ENCODE measurements at places on chromosomes 7 and 10.

- no peak for DNase-seq
These were observed 3.2 kb upstream of the GSTO1 start for GRCh38 chr10:104251443-104251842.

GRCh38 chr7:111145472-111145871 is 54.5 kb downstream of the LRRN3 start:
- DNase-seq: no peak

DNA sequence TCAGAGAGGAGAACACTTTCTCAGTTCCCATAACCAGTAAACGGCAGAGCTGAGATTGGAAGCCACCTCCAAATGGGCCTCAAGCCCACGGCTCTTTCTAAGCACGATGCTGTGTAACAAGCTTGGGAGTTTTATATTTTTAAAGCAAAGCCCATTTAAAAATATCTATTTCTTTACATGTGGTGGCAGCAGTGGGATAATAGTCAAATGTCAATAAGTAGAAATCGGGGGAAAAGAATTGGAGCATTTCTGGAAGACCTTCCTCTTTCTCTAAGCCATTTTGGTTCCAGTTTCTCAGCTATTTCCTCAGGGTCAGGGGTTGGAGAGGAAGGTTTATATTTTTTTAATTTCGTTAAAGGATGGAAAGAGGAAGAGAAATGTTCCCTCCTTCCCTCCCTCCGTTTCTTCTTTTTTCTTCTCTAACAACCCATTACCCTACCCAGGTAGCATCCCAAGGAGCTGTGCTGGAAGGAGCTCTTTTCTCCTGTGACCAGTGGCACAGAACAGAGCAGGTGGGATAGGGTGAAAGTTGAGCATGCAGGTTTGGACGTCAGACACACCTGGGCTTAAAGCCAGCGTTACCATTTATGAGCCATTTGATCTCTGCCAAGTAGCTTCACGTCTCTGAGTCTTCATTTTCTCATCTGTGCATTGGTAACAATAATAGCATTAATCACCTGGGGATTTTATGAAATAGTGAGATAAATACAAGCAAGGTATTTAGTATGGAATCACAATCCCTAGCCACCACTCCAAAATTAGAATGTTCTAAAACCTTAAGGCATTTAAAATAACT is 515.7 kb downstream of the RPS24 start:
- DNase-seq: no peak

DNA sequence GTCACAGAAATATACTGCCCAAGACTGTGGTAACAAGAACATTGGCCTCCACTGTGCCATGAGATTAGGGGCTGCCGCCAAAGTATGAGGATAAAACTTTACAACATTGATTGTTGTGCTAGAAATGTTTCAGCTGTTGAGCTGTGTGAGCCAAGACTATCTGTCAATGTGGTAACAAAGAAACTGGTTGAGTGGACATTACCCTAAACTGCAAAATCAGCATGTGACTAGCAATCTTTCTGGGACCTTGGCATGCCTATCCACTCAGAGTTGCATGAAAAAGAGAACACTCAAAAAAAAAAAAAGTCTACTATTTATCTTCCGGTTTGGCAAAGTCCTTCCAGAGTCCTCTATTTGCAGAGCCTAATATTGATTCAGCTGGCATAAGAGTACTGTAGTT is 605.6 kb upstream of the CNTNAP2 start:
- DNase-seq: no peak

DNA sequence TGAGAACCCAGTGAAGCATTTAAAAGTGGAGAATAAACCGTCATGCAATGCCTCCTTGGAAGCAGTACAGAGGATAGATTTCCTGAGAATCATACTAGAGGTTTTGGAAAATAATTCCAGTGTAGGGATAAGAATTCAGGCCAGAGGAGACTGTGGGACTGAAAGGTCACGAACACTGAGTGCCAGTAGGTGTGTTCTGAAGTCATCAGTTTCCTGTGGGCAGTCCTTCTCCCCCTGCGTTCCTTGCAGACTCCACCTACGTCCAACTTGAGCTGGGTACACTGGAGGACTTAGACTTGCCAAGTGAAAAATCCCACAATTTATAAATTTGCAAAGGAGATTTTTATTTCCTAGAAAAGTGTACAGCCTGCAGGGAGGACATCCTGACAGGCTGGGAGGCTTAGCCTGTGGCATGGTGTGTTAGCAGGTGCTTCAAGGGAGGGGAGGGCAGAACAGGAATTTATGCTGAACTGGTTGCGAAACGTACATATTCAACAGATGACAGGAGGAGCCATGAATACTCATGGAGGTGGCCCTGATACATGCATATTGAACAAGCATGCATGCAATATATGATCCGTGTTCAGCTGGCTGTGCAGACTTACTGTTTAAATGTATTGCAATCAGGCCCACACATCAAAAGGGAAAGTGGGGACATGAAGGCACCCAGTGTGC is 72.9 kb upstream of the POM121L12 start:
- DNase-seq: no peak

DNA sequence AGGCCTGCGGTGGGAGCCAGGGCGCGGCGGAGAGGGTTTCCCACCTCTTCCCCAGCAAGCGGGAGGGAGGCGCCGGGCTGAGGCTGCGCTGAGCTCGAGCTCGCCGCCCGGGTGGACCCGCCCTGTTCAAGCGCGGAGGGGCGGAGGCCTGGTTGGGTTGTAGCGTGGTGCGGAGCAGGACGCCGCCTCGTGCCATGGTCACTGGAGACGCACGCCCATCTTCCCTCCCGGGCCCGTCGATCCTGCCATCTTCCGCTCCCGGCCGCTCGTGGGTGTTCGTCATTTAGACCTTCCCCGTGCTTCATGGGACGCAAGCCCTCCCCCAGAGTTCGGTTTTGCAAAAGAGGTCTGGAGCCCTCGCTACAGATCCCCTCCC is 9.3 kb upstream of the EN2 start:
- no peak for DNase-seq

DNA sequence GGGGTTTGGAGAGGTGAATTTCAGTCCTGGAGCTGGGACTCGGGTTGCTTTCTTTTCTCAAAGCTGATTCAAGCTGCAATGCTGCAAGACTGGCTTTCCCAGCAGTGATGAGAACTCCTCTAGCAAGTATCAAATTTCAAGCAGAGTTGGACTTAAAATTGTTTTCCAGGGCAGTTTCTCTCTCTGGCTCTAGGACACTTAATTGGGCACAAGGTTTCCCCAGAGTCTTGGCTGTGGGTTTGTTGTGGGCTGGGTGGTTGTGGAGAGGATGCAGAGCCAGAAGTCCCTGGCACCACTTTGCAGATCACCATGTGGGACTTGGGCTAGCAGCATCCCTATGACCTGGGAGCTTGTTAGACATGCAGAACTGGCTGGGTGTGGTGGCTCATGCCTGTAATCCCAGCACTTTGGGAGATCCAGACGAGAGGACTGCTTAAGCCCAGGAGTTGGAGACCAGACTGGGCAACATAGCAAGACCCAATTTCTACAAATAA is 16.8 kb downstream of the AKR1B15 start:
- no peak for DNase-seq

GRCh38 chr10:125213541-125214282 is 53.3 kb upstream of the CTBP2 start:
- DNase-seq: no peak

- DNase-seq: no peak
These were observed 56.5 kb downstream of the LMBR1 start for GRCh38 chr7:156836443-156836842.

DNA sequence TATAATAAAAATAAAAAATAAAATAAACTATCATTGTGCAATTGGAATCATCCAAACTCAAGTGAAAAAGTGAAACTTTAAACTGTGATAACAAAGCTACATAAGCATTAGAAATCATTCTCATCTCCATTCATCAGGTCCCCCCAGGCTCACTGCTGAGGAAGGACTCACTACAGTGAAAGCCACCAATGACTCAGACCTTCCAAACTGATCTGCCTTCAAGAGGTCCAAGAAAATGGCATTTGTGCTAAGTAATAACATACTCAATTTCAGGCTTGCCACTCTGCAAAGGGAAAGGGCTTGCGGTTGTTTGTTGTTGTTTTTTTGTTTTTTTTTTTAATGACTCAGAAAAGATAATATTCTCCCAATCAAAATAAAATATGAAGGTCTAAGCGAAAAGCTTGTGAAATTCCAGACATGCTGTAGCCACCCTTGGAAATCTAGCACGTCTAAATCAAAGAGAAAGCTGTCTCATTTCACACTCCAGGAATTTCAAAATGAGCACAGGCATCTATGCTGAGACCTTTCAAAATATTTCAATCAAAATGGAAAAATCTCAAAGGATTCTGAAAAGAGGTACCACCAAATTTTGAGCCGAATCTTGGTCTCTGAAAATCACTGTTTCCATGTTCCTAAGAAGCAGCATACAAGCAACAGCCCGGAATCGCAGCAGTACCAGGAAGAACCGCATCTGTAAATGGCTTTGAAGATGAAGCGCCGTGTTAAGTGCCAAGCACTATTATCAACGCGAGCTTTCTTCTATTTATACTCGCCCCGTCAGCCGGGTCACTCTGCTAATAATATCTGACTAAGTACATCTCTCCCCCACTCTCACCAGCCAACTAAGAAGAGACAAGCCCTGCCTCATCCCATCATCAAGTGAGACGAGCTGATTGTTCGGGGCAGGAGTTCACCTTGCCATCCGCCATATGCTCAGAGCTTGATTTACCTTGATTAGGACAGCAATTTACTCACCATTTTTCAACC is 13.5 kb downstream of the SFMBT2 start:
- no peak for DNase-seq

GRCh38 chr10:22489467-22489866 is 144.2 kb downstream of the SPAG6 start:
- no peak for DNase-seq

DNA sequence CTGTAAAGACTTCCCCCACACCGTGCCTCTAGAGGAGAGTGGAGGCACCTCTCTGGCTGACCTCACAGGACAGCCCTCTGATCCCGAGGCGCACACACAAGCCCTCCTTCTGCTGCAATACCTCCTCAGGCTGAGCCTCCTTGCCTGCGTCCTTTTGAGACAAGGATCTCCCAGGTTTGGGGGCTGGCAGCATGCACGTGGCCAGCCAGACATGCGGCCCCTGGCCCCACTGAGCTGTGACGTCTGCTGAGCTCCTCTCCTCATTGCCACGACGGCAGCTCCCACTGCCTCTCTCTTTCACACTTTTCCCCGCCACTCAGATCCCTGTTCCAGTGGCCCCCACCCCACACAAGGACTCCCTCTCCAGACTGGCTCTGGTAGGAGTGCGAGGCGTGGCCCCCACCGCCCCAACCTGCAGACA is 12.2 kb upstream of the DNAAF5 start:
- DNase-seq: no peak

DNA sequence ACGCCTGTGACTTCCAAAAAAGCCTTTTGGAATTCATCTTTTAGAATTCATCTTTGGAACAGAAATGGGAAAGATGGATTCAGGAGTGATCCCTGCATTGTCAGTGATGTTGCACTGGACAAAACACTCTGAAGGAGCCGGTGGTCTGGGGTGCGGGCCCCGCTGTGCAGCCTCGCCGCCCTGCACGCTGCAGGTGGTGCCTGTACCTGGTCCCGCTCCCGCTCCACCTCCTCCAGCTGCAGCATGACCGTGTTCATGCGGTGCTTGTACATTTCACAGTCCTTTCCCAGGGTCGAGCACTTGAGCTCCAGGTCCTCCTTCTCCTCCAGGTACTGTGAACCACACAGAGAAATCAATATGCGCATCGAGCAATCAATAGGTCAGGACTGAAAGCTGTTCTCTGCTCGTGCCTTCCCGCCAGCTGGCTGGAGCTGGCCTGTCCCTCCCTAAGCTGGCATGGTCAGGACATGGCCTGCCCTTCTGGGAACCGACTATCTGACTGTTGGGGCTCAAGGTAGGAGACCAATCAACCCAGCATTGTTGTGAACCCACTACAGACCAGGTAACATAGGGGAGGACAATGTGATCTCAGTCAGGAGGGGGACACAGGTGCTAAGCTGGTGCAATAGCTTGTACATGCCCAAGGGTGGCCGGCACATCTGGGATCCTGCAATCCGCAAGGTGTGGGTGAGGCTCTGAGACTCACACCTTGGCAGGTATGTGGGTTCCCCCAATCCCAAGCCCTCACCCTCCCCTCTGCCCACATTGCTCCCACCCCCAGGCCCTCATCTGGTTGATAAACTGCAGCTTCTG is 93.8 kb upstream of the GNA12 start:
- no peak for DNase-seq

GRCh38 chr7:54292171-54292925 is 249.8 kb upstream of the VSTM2A start:
- DNase-seq: no peak

- DNase-seq: no peak
These were observed 229.3 kb downstream of the MAD1L1 start for GRCh38 chr7:2003451-2003930.

DNA sequence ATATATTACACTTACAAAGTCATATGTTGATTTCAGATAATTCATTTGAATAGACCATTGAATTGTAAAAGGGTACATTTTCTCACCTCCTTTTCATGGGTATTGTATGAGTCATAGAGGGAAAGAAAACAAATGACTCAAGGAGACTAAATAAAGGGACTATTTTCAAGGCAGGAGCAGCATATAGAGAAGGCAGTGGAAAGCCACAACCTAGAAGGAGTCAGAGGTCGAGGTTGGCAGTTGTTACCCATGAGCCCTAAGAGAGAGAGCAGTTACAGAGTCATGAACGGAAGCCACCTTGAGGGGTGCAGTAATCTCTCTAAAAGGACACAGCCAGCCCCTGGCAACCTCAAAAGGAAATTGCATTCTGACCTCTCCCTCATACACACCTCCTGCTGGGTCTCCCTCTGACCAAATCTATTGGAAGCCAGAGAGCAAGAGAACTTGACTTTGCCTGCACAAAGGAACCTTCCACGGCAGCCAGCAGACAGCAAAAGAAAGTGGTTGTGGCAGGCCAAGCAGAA is 137.9 kb downstream of the GRM8 start:
- no peak for DNase-seq

DNA sequence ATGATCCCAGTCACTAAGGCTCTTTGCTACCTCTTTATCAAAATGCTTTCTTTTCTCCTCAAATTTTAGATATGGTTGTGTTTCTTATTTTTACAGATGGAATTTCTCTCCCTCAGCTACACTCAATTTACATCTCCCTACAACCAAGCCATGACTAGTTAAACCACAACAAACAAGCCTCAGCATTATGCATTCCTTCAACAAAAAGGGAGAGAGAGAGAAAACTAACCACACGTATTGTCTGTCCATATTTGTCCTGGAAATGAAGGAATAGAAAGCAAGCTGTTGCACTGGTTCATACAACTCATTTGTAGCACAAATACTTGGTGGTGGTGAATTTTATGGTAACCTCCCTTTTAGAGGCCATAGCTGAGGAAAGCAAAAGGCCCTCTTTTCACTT is 286.4 kb downstream of the AHR start:
- DNase-seq: no peak

DNA sequence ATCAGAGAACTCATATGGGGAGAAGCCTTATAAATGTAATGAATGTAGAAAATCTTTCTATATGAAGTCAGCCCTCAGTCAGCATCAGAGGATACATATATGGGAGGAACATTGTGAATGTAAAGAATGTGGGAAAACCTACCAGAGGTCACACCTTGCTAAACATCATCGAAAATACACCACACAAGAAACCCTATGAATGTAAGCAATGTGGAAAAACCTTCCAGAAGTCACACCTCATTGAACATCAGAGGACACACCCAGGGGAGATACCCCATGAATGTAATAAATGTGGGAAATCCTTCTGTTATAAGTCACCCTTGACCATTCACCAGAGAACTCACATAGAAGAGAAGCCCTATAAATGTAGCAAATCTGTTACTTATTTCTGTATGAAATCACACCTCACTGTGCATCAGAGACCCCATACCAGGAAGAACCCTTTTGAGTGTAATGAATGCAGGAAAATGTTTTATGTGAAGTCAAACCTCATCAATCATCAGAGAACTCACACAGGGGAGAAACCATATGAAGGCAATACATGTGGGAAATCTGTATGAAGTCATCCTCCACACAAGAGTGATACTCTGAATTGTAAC is 30.8 kb downstream of the ZNF12 start:
- DNase-seq: peak; percentile 14

Measured in ACHN (cell line).